Upper lobe of right lung (tissue), 1 donor: ENCODE measurements at places on chromosomes 13 and 19. TPM values are rescaled to one million over a fixed set of nuclear protein-coding genes. Genes with fewer than 3 reads are reported as not detected.

DNA sequence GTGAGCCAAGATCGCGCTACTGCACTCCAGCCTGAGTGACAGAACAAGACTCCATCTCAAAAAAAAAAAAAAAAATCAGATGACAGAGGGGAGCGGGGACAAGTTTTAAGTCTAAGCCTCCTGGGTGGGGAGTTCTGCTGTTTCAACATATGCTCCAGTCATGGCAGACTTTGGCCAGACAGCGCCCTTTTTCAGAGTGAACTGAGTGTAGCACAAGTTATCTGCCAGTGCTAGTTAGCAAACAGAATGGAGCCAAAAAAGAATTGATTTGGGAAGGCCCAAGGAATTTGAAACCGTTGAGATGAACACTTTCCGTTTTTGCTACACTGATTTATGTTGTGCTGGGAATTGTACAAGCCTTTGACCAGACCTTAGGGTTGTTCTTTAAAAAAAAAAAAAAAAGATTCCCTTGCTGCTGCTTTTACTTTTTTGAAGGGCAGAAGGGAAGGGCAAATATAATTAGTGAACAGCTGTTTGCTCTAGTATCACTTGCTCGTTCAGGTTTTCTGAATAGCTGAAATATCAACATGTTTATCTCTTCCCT is 5.7 kb downstream of the ACTN4 start:
- DNase-seq = no peak

DNA sequence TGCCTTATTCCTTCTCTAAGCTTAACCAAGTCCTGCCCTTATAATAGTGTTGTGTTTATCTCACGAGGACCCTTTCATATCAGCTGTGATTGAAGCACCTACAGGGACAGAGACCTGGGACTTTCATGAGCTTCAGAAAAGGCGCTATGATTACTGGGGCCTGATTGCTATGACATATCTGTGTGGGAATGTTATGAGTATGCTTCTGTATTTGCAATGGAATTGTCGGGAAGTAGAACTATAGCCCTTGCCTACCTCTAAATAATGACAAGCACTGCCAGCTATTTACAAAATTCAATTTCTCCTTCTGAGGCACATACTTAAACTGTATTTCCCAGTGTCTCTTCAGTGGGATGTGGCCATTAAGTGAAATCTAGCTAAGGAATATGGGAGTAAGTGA is 191.5 kb downstream of the LHFPL6 start:
- no peak for DNase-seq

- no peak for DNase-seq
These were observed 252.4 kb downstream of the UQCRFS1 start for GRCh38 chr19:28960586-28960985.

The PROZ gene
- not detected for total RNA-seq

DNA sequence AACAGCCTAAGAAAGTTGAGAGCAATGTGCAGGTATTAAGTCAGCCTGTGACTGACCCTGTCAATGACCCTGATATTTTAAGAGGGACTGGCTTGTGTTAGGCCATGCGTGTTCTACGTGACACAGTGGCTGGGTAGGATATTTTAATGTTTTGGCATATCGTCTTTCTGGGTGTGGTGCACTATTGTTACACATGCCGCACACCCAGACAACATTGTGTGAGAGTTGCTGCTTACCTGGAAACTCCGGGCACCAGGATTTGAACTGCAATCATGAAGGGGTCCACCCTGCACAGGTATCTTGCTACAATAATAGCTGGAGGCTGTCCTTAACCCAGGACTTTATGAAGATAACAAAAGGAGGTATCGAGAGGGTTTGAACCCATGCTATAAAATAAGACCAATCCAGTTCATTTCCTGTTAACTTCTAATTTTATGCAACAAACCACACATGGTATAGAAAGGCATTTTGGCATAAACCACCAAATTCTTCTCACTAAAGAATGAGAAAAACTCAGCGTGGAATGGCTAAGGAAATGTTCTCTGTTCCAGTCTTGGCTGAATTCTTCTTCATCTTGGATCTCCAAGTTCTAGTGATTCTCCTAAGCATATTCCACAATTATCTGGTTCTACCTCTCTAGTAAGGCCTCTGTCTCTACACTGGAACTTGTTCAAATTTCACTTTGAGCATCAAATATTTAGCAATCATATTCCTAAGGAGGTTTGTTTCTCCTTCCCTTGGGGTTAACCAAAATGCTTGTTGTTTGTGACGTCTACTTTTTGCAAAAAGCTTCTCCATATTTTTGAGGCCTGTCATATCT is 38.7 kb upstream of the POMP start:
- DNase-seq = no peak

DNA sequence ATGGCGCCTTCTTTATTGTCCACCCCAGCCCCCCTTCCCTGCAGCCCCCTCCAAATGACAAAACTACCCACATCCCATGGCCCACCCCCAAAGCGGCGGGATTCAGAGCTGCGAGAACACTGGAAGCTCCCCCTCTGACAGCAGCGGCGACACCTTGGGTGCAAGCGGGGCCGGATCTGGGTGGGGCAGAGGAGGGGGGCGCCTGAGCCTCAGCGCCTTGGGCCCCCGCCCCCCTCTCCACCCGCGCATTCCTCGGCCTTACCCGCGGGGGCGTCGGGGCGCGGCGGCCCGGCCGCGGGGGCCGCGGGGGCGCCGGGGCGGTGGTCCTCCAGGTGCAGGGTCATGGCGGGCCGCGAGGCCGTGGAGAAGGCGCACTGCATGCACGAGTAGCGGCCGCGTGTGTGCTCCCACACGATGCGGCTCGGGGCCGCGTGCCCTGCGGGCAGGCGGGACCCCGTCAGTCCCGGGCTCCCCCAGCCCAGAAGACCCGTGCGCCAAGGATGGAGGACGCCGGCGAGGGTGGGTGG is 3.3 kb downstream of the ZNF414 start:
- no peak for DNase-seq

The EPS8L1 gene
- total RNA-seq = 35.6 TPM

GRCh38 chr13:34667286-34668218 is 274.5 kb upstream of the NBEA start:
- DNase-seq = no peak

GRCh38 chr13:92745258-92745657 is 481.3 kb upstream of the GPC6 start:
- no peak for DNase-seq

- no peak for DNase-seq
These were observed 1.2 kb downstream of the YJEFN3 start for GRCh38 chr19:19529783-19530422.

DNA sequence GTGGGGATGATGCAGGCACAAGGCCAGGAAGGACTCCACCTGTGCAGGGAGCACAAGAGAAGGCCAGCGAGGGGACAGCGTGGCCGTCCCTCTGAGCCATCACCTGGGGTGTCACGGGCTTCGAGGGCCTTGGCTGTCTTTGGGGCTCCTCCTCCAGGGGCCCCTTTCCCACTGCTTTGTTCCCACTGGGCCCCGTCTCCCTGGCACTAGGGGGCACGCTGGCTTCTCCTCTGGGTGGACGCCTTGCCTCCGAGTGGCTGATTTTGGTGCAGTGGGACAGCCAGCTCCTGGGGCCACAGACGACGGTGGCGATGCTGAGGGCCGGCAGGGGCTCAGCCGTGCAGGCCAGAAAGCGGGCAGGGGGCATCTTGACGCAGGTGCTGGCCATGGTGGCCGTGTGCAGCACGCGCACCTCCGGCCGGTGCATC is 43.2 kb upstream of the GRTP1 start:
- DNase-seq = peak; percentile 52

The ZNF100 gene
- total RNA-seq = 14.5 TPM

DNA sequence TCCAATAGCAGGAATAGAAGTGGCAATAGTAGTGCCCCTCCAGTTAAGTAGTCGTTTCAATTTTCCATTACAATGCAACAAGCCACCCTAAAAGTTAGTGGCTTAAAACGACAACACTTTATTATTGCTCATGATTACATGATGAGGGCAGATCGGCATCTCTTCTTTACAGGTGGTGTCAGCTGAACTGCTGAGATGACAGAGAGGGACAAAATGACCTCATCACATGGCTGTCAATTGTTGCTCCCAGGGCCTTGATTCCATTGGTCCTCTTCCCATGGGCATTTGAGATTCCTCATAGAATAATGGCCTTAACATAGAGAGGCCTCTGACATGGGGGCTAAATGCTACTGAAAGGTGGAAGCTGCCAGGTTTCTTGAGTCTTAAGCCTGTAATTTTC is 679.8 kb upstream of the KLHL1 start:
- DNase-seq = no peak

The TEX29 gene
- 0.81 TPM for total RNA-seq

GRCh38 chr19:7901337-7901736 is 2.3 kb upstream of the MAP2K7 start:
- no peak for DNase-seq

The ZNF69 gene
- total RNA-seq = 12.2 TPM

- DNase-seq = no peak
These were observed 71.6 kb upstream of the TEX29 start for GRCh38 chr13:111248822-111249221.

DNA sequence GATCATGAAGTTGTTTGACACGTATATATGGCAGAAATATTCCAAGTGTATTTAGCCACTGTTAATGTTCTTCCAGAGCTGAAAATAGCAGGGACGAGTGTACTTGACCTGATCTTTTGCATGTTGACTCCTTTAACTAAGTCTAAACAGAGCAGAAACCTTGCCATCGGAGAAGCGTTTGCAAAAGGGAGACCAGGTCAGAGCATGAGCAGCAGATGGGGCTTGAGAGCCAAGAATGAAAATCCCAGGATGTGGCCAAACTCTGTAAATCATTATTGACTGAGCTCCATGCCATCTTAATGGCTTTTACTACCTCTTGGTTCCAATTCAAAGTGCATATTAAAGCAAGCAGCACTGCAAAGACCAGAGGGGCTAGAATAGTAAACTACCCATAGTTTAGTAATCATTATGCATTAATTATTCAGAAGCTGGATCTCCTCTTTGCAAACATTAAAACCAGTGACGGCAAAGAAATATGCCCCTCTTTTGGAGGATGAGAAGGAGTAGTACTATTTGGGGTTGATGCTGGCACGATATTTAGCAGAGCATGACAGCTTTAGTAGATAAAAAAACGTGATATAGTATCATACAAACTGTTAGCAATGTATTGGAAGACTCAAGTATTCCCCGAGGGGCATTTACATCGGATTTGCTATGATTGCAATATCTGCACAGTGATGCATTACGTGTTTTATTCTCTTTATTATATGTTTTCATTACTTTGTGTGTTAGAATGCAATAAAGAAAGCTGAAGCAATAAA is 55.7 kb downstream of the FAM216B start:
- DNase-seq = no peak
